Activated CD8-positive, alpha-beta T cell treated with anti-CD3 and anti-CD28 coated beads for 36 hours (primary cell): ENCODE measurements at places on chromosomes 6 and 20. TPM values are rescaled to one million over a fixed set of nuclear protein-coding genes. Genes with fewer than 3 reads are reported as not detected.

Gene KHDRBS2
- total RNA-seq = not detected

Gene SLC22A2
- total RNA-seq = not detected

Gene PEX3
- total RNA-seq = 24.9 TPM

Gene TULP1
- not detected for total RNA-seq

Gene OR2J1
- total RNA-seq = not detected
